ENCODE measurements at places on chromosomes 5 and 9.

DNA sequence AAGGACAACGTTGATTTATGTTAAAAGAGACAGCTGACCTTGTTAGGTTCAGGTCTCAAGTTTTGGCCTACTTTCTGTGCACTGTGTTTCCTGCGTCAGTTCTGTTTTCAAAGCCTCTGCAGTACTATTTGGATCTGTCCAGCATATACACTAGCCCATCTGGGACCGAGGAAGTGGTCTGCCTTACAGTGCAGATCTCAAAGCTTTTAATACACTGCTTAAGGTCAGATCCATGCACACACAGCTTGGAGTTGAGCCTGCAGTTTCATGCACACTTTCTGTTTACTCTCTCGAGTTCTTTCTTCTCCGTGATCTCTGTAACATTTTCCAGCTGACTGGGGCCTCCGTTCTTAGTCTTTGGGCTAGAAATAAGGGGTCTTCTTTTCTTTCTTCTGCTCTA, 24.1 kb downstream of the CARTPT start:
- no peak for DNase-seq

DNA sequence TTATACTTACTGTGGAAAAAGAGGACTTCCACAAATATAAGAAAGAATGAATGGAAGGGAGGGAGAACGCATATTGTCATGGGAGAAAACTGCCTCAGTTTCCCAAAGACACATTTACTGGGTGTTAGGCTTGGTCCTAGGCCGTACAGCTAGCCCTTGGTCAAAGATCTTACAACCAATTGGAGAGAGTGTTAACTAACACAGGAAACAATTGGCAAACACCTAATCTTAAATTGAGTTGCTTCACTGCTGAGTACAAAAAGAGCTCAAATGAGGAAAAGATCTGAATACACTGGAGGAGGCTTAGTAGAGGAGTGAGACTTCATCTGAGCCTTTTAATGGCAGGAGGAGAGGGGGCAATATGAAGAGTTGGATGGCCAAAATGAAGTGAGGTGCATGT, 161.7 kb downstream of the GLIS3 start:
- no peak for DNase-seq

DNA sequence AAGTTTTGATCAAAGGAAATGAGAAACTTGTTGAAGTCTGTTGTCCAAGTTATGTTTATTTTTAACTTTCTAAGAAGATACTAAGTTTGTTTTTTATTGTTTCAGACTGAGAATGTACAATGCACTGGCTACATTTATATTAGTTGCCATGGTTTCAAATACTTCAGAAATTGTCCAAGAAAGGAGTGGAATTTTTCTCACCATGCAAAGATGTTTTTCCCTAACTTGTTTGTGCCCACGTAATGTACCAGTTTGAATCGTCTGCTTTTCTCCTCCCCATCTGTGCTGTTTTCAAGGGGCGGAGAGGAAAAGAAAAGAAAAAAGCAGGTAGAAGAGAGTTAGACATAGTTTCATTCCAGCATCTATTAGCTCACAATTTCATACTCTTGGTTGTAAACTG, 407.0 kb downstream of the KCTD16 start:
- no peak for DNase-seq

- no peak for DNase-seq
Measured at GRCh38 chr9:3528451-3528850, 2.6 kb upstream of the RFX3 start.

- no peak for DNase-seq
Measured at GRCh38 chr5:172364773-172365172, 81.2 kb upstream of the UBTD2 start.

DNA sequence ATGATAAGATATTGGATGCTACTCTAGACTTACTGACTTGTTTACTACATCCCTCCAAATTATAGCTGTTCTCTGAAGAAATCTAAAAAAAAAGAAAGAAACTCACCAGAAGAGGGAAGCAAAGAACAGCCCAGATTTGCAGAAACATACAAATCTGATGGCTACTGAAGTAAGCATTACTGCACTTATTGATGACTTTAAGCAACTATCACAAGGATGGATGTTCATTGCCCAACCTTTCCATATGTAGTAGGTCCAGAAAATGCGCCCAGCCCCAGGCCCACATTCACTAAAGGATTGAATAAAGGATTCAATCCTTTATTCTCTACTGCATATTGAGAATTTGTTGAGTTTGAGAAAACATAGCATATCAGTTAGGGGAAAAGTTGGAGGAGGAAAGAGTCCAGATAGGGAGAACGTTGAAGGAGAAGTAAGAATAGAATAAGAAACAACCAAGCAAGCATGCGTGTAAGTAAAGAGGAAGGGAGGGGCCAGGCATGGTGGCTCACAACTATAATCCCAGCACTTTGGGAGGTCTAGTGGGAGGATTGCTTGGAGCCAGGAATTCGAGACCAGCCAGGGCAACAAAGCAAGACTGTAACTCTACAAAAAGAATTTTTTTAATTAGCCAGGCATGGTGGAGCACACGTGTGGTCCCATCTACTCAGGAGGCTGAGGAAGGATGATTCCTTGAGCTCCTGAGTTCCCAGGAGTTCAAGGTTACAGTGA, 33.8 kb upstream of the DTWD2 start:
- no peak for DNase-seq

DNA sequence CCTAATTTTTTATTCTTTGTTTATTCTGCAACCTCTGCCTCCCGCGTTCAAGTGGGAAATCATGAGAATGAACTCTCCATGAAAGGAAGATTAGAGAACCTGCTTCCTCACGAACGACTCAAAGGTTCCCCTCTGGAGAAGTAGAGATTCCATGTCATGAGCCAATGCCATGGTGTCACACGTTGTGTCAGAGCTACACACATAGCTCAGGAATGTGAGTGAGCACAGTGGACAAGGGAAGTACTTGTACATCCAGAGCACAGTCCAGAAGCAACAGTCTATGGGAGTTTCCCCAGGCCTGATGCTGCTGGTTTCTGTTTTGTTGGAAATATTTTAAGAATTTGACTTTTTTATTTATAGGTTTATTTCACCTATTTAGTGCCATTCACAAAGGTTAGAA, 26.8 kb upstream of the PPP2CA start:
- no peak for DNase-seq

- no peak for DNase-seq
Measured at GRCh38 chr5:54115735-54116403, 194.5 kb downstream of the ARL15 start.

DNA sequence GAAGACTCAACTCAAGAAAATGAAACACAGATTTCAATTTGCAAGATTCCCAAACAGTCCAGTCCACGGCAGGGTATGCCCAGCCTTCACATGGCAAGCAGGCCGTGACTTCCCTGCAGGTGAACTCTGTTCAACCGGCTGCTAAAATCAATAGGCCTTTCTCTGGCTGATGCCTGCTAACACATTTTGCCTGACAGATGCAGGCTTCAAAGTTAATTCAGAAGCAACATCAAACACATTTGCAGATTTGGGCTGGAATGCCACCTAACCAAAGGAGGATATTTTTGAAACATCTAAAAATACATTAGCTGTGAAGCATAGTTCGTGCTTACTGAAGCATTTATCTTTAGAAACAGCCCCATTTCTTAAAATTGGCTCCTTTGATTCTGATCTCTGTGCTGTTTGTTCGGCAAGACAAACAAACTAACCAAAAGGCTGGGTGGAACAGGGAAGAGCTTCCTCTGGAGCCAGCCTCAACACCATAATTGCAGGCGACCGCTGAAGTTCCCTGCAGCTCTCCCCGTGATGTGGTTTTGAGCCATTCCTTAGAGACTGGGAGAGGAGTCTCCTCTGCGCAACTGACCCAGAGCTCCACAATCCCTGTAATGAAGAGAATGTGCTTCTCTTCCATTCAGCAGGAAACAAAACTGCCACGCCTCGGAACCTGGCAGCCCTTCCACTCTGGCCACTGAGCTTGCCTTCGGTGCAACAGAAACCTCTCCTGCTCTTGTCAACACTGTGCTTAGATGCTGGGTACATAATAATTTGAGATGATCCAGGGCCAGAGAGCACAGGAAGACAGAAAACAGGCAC, 126.5 kb downstream of the MYO10 start:
- DNase-seq = no peak

GRCh38 chr5:167813389-167813788, 478.1 kb upstream of the WWC1 start:
- DNase-seq = no peak
